IMR-90 (cell line): ENCODE measurements at places on chromosomes 13 and 19. TPM values are rescaled to one million over a fixed set of nuclear protein-coding genes. Genes with fewer than 3 reads are reported as not detected.

The CYP4F3 gene
- total RNA-seq, result not detected in 2 replicates

DNA sequence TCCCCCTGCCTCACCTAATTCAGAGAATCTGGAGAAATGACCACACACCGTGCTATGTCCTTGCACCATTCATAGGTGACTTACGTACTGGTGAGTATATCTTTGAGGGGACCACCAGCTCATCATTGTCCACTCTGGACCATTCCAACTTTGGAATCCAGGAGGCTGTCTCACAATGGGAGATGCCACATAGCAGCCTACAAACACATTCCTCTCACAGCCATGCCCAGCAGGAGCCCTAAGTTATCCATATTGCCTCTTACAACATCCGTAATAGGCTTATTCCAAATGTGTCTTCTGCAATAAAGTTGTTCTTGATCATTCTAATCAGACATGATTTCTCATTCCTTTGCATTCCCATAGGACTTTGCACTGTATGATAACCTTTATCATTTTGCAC, 436.7 kb downstream of the EFNB2 start:
- peaks cover 4% of the 10 kb centered on the region for H3K4me1 ChIP-seq
- no peak for DNase-seq
- H3K27ac ChIP-seq, result no peak overlapping the region

DNA sequence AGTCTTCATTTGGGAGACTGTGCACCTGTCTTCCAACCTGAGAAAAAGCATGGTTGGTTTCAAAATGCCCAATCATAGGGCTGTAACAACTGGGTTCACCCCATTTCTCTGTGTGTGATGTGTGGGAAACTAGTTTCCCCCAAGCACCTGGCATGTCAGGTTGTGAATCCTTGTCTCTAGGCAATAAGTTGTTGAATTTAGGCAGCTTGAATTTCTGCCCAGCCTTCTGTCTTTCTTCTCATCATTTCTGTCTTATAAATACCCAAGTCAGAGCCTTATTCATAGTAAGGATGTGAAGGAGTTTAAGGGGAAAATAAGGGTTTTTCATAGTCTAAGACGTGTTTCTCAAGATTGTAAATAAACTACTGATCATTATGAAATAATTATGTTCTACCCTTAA, 170.7 kb upstream of the RNF113B start:
- no peak overlapping the region for H3K27ac ChIP-seq
- H3K4me1 ChIP-seq, result no peaks in the 10 kb centered on the region; the same call in 1 of the 2 replicates
- no peak overlapping the region for H3K4me3 ChIP-seq
- peaks cover 26% of the 10 kb centered on the region for H3K36me3 ChIP-seq
- DNase-seq, result no peak

- H3K4me3 ChIP-seq, result no peak overlapping the region
- DNase-seq, result no peak
- H3K27me3 ChIP-seq, result no peaks in the 10 kb centered on the region
- H3K36me3 ChIP-seq, result peaks cover 11% of the 10 kb centered on the region
- H3K4me1 ChIP-seq, result peaks cover 12% of the 10 kb centered on the region
- H3K27ac ChIP-seq, result no peak overlapping the region
Measured at GRCh38 chr19:2148482-2149135, 2.8 kb downstream of the AP3D1 start.

The CCDC70 gene
- not detected in 2 replicates for total RNA-seq

The CARS2 gene
- total RNA-seq, result 71.4 and 76.2 TPM in 2 replicates

The OXGR1 gene
- not detected in 2 replicates for total RNA-seq

The GPR12 gene
- total RNA-seq, result not detected in 2 replicates

The TYROBP gene
- not detected in 2 replicates for total RNA-seq

GRCh38 chr19:53826876-53827275, 2.8 kb upstream of the NLRP12 start:
- no peaks in the 10 kb centered on the region for H3K36me3 ChIP-seq
- H3K4me3 ChIP-seq, result no peak overlapping the region
- no peaks in the 10 kb centered on the region; the same call in 1 of the 2 replicates for H3K27me3 ChIP-seq
- DNase-seq, result peak; percentile 25
- no peak overlapping the region for H3K27ac ChIP-seq

GRCh38 chr19:46639358-46640182, 3.6 kb upstream of the GNG8 start:
- H3K27ac ChIP-seq, result peak overlapping the region; percentile 58
- DNase-seq, result peak; percentile 58
- H3K27me3 ChIP-seq, result no peaks in the 10 kb centered on the region; the same call in 1 of the 2 replicates

DNA sequence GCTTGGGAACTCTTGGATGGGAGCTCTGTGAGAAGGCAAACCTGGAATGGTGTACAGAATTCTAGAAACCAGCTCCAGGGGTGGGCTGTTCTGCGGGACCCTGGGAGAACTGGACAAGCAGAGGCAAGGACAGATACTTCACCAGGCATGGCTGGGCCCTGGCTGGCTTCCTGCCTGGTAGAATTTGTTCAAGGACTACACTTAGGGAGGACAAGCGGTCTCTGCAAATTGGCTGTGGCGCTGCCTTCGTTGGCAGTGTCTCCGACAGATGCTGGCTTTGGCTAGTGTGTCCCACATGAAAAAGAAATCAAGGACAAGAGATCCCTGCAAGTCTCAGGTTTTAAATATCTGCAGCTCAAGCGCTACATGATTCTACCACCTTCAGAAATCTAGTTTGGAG, 12.4 kb downstream of the CEBPG start:
- DNase-seq, result no peak
- H3K4me1 ChIP-seq, result peaks cover 3% of the 10 kb centered on the region; the same call in 1 of the 2 replicates

The TSSK6 gene
- 0.56 and 1.3 TPM in 2 replicates for total RNA-seq

- H3K4me1 ChIP-seq, result no peaks in the 10 kb centered on the region
- H3K4me3 ChIP-seq, result no peak overlapping the region
- no peak for DNase-seq
- no peak overlapping the region for H3K27ac ChIP-seq
- H3K27me3 ChIP-seq, result no peaks in the 10 kb centered on the region
Measured at GRCh38 chr13:30352121-30352520, 44.8 kb upstream of the KATNAL1 start.

The LRRC25 gene
- total RNA-seq, result not detected in 2 replicates

GRCh38 chr13:113992276-113993005, 18.6 kb upstream of the C13orf46 start:
- H3K27me3 ChIP-seq, result no peaks in the 10 kb centered on the region
- H3K4me3 ChIP-seq, result no peak overlapping the region
- H3K27ac ChIP-seq, result no peak overlapping the region
- no peak for DNase-seq
- peaks cover 60% of the 10 kb centered on the region for H3K36me3 ChIP-seq
- no peaks in the 10 kb centered on the region for H3K4me1 ChIP-seq

DNA sequence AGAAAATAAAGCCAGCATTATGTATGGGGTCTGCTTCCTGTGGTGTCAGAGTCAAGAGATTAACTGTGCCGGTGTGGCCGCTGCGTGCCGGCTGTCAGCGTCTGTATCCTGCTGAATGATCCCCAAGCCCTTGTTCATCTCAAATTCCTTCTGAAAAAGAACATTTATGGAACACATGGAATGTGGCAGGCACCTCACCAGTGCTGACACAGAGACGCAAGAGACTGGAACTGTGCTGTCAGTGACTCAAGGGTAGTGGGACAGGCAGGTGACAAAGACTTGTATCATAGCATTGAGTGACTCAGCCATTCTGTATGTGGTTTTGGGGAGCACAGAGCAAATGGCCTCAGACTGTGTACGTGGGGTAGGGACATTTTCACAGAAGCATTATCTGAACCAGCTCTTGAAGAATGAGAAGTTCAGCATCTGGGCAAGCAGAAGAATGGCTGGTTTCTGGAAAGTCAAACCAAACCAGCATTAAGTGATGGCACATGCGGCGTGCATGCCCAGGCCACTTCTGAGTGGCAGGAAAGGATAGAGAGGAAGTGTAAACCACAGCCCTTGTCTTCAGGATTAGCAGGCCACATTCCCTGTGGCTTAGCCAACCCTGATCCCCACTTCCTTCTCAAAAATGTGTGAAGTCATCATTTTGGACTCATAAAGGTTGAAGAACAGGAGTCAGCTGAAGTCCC, 54.0 kb upstream of the IRS2 start:
- H3K4me1 ChIP-seq, result peaks cover 8% of the 10 kb centered on the region
- H3K36me3 ChIP-seq, result no peaks in the 10 kb centered on the region
- H3K4me3 ChIP-seq, result no peak overlapping the region
- DNase-seq, result peak; percentile 56
- no peak overlapping the region; the same call in 1 of the 2 replicates for H3K27ac ChIP-seq

- DNase-seq, result no peak
- H3K36me3 ChIP-seq, result peaks cover 32% of the 10 kb centered on the region
- no peaks in the 10 kb centered on the region for H3K27me3 ChIP-seq
Measured at GRCh38 chr19:8462571-8462970, 17.8 kb downstream of the HNRNPM start.

The KLK8 gene
- not detected in 2 replicates for total RNA-seq

DNA sequence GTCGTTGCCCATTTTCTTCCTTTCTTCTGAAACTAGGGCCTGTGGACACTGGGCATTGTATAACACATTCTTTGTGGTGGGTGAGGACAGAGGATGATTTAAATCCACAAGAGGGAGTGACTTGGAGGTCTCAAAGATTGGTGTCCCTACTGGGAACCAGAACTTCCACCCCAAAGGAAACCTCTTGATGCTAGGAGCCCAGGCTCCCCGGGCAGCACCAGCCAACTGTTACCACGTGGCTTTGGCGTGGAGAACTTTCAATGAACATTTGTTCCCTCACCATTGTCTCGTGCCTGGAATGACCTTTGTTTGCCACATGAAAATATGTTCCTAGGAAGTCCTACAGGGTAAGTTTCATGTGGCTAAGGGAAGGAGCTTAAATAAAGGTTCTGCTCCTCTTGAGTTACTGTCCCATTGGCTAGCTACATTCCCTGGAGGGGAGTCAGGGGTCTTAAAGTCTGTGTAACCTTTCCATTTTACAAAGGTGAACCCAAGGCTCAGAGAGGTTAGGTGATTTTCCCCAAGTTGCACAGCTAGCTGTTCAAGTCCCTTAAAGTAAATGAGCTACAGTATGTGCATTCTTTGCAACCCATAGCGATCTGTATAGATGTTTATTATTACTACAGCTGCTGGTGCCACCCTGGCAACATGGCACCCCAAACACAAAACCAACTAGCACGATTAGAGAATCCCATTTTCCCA, 5.0 kb upstream of the CDX2 start:
- no peaks in the 10 kb centered on the region for H3K4me1 ChIP-seq
- no peaks in the 10 kb centered on the region for H3K36me3 ChIP-seq
- no peak overlapping the region for H3K27ac ChIP-seq
- H3K27me3 ChIP-seq, result peaks cover 95% of the 10 kb centered on the region

- H3K4me1 ChIP-seq, result peaks cover 4% of the 10 kb centered on the region; the same call in 1 of the 2 replicates
- DNase-seq, result no peak
- H3K4me3 ChIP-seq, result no peak overlapping the region
- no peaks in the 10 kb centered on the region for H3K36me3 ChIP-seq
Measured at GRCh38 chr19:48396016-48396823, 2.8 kb downstream of the GRIN2D start.

DNA sequence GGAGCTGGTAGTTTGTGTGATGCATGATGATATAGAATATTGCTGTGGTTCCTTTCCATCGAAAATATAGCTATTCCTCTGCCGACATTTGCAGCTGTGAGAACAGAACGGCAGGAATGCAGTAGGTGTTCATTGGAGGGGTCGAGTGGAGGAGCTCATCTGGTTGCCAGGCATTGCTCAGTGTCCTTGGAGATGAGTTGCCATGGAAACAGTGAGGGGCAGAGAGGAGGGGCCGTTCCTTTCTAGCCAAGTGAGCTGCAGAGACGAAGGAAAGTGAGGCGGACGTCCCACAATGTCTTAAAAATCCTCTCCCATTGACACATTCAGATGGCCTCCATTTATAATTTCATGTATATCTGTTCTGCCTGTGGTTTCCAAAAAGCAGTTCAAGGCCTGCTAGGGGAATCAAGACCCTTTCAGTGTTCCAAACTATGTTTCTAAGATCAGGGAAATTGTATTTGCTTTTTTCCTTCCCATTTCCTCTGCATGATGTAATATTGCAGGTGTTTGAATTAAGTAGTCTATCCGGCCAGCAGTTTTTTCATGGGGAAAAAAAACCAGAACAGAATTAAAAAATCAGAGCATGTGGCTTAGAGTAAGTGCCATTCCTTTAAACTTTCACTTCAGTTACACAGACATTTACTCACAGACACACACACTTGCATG, 41.2 kb upstream of the ZNF835 start:
- H3K27me3 ChIP-seq, result no peaks in the 10 kb centered on the region
- DNase-seq, result no peak
- no peaks in the 10 kb centered on the region for H3K36me3 ChIP-seq
- H3K27ac ChIP-seq, result no peak overlapping the region
- no peaks in the 10 kb centered on the region for H3K4me1 ChIP-seq
- H3K4me3 ChIP-seq, result no peak overlapping the region

The PCSK4 gene
- 0.56 and 0.72 TPM in 2 replicates for total RNA-seq

The GARIN5B gene
- total RNA-seq, result not detected in 2 replicates

The RNF113B gene
- not detected in 2 replicates for total RNA-seq

- DNase-seq, result peak; percentile 44
- H3K27me3 ChIP-seq, result no peaks in the 10 kb centered on the region
- no peak overlapping the region for H3K27ac ChIP-seq
- H3K36me3 ChIP-seq, result peaks cover 4% of the 10 kb centered on the region; the same call in 1 of the 2 replicates
- H3K4me3 ChIP-seq, result peak overlapping the region; percentile 76
Measured at GRCh38 chr19:54162241-54162805, 2.8 kb upstream of the LENG1 start.

The ZNF470 gene
- total RNA-seq, result 3.8 and 4.4 TPM in 2 replicates

DNA sequence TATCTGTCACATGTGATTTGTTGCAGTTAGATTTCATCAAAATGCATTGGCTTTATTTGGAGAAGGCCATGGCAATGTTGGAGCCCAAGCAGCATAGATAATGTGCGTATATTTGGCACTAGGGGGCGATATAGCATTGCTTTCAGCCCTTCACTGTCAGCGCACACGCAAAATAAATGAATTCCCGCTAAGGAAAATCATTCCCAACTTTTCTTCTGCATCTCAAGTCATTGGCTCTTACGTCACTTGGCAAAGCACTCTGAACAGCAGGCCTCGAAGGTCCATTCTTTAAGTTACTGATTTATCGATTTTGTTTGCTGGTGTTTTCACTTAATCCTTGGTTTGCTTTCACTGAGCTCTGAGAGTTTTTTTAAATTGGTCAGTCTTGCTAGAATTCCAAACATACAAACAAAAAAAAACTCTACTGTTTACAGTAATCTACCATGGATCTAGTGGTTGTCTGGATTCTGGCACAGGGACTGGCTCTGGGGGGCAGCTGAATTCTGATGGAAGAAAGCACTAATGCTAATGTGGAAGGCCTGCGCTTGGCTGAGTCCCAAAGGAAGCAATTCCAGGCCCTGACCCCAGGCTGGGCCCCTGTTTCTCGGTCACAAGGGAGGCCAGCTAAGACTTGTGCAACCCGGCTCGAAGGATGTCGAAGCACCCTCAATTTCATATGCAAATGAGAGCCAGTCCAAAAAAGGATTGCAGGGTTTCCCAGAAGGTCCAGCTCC, 97.7 kb upstream of the IPO5 start:
- peak; percentile 86 for DNase-seq
- H3K36me3 ChIP-seq, result no peaks in the 10 kb centered on the region
- no peak overlapping the region for H3K27ac ChIP-seq
- H3K4me1 ChIP-seq, result peaks cover 6% of the 10 kb centered on the region
- no peaks in the 10 kb centered on the region for H3K27me3 ChIP-seq
